ENCODE measurements at places on chromosomes 3 and 15.

GRCh38 chr3:64031540-64032508 lies 8.5 kb upstream of the PSMD6 start:
- no peak for DNase-seq

GRCh38 chr3:145055375-145056076 lies 1083.9 kb downstream of the DIPK2A start:
- no peak for DNase-seq

GRCh38 chr3:103699228-103699627 lies 1264.4 kb downstream of the ZPLD1 start:
- DNase-seq: no peak

- DNase-seq: no peak
These were observed 13.8 kb upstream of the PPP4R2 start for GRCh38 chr3:72982609-72983366.

DNA sequence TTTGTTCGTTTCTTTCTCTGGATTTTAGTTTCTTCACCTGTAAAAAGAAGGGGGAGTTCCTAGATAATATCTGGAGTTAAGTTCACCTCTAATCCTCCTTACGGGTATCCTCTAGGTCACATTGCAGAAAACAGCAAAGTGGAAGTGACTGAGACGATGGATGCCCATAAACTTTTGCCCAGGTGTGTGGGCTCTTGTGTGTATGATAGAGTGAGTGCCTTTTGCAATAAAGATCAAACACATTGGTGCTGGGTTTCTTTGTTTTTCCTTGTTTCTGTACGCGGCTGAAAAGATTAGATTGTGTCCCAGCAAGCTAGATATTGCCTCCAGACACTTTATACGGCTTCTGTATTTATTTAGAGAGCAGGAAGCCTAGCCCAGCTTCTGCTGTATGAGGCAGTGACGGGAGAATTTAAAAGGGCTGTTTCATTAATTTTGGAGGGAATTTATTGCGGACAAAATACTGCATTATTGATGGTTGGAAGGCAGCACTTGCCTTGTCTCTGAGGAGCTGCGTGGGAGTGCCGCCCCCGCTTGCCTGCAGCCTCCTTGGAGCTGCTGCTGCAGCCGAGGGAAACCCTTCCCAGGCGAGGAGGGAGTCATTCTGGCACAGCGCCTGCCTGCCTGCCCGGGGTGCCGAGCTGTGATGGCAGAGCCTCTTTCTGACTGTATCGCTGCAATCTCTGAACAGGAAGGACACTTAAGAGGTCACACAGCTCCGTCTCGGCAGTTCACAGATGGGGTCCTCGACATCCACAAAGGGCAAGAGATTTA lies 38.5 kb downstream of the PYDC2 start:
- DNase-seq: peak; percentile 40

DNA sequence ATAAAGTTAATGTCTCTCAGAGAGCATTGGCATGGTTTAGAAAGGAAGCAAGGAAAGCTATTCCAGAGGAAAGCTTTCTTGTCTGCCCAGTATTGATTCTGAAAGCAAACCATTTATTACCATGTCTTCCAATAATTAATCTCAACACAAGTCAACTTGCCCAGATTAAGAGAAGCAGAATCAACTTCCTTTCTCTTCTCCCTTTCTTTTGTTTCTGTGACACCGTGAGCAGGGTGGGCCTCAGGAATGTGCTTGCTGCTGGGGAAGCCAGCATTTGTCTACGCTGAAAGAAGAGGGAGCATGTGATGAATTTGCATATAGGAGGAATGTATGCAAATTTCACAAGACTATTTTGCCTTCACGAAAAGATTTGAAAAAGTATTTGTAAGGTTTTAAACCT lies 368.6 kb upstream of the ROPN1 start:
- peak; percentile 15 for DNase-seq

GRCh38 chr15:70060993-70061305 lies 36.8 kb downstream of the TLE3 start:
- peak; percentile 59 for DNase-seq

DNA sequence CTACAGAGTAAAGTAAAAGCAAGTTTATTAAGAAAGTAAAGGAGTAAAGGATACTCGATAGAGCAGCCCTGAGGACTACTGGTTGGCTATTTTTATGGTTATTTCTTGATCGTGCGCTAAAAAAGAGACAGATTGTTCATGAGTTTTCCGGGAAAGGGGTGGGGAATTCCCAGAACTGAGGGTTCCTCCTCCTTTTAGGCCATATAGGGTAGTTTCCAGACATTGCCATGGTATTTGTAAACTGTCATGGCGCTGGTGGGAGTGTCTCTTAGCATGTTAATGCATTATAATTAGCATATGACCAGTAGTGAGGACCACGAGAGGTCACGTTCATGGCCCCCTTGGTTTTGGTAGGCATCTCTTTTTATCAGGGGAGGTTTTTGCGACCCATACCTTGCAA lies 213.1 kb downstream of the OSBPL10 start:
- DNase-seq: no peak

DNA sequence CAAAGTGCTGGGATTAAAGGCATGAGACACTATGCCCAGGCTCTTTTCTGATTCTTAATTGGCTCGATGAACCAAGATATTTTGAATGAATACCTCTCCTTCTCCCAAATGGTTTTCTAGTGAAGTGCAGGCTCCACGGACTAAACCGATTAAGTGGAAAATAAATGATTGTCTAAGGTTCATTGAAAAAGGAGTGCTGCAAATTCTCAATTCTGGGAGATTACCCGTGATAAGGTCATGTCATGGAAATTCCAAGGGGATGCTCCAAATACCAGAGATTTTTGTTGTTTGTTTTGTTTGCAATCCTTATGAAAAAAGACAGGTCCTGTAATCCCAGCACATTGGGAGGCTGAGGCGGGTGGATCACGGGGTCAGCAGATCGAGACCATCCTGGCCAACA lies 406.9 kb upstream of the TBL1XR1 start:
- DNase-seq: no peak

- DNase-seq: no peak
These were observed 524.7 kb downstream of the GRM7 start for GRCh38 chr3:7385635-7386034.

DNA sequence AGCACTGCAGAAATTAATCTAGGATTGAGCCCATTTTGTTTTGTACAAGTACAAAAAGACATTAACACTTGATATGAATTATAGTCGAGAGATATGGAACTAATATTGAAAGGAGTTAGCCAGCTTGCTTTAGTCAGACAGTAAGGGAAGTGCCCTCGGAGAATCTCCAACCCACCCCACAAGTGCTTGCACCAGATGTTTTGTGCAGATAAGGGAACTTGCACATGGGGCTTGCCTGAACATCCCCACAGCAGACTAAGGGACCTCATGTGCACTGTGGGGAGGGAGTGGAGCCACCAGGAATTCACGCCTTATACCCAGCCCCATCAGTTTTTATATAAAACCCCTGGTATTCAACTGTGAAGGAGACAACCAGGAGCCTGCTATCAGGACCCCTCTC lies 122.3 kb downstream of the EFHB start:
- DNase-seq: no peak

- no peak for DNase-seq
These were observed 43.5 kb upstream of the ABI3BP start for GRCh38 chr3:101036676-101037075.

DNA sequence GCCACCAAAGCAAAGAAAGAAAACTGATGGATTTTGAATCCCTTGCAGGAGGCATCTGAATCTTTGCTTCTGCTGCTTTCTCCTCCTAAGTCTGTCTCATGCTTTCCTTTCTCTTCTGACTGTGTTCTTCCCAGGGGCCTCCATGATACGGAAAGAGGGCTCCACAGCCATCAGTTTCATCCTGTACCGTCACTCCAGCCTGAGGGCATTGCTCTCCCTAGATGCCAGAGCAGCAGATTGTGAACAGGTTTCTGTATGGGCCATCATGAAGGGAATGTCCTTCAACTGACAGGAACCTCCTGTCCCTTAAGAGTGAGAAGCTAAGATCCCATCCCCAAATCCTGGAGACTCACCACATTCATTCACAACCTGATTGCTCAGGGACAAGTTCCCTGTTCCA lies 59.2 kb downstream of the KBTBD12 start:
- DNase-seq: no peak

- DNase-seq: no peak
These were observed 50.0 kb downstream of the PLS1 start for GRCh38 chr3:142646020-142646785.

DNA sequence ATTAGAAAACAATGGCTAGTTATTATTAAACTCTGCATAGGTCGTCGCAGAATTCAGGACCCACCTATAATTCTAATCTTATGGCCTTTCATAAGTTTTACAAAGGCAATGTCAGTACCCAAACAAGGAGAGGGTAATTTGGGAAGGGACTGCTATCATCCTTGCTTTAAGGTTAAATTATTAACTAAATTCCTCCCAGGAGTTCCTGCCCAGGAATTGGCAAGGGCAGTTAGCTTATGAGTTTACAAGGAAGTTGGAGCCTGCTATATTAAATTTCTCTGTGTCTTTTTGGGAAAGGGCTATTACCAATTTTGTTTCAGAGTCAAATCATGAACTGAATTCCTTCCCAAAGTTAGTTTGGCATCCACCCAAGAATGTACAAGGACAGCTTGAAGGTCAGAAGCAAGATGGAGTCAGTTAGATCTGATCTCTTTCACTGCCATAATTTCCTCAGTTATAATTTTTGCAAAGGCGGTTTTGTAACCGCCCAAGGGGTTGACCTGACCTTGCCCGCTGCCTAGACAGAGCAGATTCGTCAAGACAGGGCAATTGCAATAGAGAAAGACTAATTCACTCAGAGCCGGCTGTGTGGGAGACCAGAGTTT lies 45.3 kb upstream of the LHFPL4 start:
- no peak for DNase-seq

DNA sequence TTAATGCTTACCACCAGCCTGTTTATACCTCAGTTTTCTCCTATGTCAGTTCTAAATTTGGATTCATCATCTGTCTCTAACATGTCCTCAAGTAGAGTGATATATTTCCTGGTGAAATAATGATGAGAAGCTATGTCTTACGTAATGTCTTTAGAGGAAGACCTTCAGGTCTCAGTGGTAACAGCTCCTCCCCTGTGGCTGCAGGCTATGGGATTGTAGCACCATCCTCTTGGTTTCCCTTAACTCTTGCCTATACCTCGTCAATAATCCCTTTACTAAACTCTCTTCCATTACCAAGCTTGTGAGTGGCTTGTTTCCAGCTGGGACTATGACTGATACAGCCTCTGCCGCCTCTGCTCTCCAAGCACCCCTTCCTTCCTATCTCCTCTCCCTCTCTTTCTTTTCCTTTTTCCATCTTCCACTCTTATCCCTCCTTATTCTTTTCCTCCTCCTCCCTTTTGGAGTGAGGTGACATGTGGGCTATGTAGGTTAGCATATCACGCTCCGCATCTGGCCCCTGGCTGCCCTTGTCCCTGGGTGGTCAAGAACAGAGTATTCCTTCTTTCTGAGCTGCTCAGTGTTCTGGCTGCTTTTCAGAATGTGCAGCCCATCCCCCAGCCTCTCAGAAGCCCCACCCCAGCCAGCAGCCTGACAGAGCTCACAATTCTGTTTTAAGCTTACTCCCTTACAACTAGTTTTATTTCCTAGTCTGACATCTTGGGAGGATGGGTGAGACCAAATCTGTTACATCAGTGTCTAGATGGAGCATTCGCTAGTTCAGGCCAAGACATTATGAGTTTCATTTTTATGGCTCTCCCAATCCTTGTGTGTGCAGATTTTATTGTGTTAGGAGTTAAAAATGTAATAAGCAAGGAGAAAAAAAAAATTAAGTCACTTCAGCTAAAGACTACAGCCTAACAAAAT lies 75.0 kb upstream of the RNU6-1 start:
- peak; percentile 58 for DNase-seq

DNA sequence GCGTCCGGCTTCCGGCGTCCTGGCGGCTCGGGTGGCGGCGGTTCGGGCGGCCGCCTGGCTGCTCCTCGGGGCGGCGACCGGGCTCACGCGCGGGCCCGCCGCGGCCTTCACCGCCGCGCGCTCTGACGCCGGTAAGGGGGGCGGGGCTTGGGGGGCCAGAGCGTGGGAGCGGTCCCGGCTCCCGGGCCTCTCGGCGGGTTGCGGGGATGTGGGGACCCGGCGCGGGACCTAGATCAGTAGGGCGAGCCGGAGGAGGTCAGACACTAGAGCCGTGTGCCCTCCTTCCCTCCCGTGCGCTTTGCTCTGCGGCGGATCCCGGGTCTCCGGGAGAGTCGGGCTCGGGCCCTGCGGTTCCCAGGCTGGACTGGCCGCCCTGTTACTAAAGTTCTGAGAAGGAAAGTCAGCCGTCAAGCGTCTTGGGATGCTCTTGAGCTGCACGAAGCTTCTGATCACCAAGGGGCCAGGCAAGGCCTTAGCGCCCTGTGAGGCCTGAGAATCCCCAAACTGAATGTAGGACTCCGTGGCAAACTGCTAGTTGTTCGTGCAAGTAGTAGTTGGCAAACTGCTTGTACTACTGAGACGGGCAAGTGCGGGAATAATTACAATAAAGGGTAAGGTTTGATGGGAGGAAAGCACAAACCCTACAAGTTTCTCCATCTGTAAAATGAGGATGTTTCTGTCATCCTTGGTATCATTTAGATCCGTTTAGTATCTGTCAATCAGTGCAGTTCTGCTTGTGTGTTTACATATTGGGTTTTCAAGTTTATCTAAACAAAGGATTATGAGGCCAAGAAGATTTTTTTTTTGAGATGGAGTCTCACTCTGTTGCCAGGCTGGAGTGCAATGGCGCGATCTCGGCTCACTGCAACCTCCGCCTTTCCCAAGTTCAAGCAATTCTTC lies 587 bp downstream of the PIGX start:
- peak; percentile 82 for DNase-seq

DNA sequence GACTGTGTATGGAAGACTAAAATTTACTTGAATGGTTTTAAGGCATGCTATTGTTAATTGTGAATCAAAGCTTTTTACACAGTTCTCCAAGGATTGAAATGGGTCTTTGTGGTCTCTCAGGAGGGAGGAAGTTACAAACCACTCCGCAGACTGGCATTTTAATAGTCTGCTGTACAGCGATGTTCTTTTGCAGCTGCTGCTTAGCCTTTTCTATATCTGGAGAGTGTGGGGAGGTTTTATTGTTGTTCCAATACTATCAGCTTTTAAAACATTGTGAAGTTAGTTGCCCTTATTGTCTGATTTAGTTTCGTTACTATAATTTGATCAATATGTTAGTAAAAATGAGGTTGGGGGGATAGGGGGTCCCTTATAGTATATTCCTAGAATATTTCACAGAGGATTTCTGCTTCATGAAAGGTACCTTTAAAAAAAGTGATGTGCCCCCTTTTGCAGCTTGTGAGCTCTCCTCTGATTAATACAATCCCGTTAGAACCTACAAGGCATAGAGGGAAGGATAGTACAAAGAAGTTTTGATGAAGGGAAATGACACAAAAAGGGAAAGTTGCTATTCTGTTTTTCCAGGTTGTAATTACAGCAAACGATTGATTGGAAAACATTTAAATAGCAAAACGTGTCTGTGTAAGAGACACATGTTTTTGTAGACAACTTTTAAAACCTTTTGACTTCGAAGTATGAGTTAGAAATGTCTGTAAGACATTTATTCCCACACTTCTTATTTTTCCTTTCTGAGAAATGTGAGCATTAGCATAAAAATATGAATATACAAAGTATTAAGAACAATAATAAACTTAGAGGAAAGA lies 158.3 kb upstream of the CGNL1 start:
- DNase-seq: no peak

DNA sequence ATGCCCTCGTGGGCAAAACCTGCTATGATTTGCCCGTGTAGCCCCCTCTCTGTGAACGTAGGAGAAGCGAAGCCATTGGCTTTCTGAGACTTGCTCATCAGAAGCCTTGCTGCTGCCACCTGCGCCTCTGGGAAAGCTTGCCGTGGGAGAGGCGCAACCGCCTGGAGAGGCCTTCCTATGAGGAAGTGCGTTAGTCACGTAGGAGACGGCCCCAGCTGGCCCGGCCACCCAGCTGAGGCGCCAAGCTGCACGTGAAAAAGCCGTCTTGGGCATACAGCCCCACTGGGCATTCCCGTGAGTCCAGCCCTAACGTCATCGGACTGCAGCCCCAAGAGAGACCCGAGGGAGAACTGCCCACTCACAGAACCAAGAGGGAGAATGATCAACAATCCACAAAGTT lies 49.1 kb upstream of the TJP1 start:
- no peak for DNase-seq
